CD4-positive, alpha-beta T cell (primary cell): ENCODE measurements at places on chromosomes 12 and 14. TPM values are rescaled to one million over a fixed set of nuclear protein-coding genes. Genes with fewer than 3 reads are reported as not detected.

Gene TM7SF3
- 9.5 TPM for total RNA-seq

Gene IFI27
- 1.7 TPM for total RNA-seq

Gene PELI2
- total RNA-seq, result 15.9 TPM

Gene SLCO1B1
- total RNA-seq, result not detected

GRCh38 chr14:74488786-74489397 is 4.2 kb downstream of the NPC2 start:
- no peak for DNase-seq

DNA sequence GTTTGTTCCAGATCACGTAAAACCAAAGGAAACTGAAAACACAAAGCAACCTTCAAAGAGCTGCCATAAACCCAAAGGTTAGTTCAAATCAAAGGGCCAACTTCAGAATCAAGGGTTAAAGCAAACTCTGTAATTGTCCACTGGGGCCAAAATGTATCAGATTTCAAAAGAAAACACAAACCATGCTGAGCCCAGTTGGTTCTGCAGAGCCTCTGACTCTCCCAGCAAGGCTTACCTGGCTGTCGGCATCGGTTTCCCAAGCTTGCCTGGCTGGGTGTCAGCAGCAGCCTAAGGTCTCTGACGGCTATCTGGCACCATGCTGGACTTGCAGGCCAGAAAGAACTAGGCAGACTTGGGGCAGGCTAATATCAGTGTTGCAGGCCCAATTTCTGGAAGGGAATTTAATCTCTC is 125.3 kb downstream of the DAD1 start:
- no peak for DNase-seq

DNA sequence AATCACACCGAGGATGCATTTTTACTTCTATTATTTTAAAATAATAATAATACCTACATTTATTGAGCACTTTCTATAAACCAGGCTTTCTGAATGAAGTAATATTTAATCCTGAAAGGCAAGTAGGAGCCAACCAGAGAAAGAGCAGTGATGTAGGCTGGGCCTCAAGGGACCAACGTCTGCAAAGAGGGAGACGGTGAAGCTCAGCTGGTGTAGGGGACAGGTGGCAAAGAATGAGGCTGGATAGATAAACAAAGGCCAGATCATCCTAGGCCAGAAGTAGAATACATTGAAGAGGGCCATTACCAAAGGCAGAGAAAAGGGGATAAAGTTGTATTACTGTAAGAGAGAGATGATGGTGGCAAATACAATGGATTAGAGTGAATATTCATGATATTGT is 810 bp upstream of the TMBIM4 start:
- DNase-seq, result no peak

DNA sequence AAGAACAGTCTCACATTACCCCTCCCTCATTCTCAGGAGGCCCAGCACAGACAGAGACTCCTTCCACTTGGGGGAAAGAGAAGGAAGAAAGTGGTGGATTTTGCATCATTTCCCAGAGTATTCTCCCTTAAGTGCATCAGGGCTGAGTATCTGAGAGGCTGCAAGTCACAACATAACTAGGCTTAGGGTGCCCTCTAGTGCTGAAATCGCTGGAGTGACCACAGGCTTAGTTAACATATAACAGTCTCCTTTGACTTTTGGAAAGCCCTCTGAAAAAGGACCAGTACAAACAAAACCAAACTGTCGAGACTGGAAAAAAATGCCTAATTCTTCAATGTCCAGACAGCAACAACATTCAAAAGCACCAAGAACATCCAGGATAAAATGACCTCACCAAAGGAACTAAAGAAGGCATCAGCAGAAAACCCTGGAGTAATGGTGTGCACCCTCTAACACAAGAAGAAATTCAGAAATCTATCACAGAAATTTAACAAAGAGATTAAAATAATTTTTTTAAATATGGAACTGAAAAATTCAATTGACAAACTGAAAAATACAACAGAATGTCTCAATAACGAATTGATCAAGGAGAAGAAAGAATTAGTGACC is 412.3 kb downstream of the RPS29 start:
- DNase-seq, result no peak

GRCh38 chr12:48151103-48151771 is 6.1 kb downstream of the ASB8 start:
- no peak for DNase-seq

DNA sequence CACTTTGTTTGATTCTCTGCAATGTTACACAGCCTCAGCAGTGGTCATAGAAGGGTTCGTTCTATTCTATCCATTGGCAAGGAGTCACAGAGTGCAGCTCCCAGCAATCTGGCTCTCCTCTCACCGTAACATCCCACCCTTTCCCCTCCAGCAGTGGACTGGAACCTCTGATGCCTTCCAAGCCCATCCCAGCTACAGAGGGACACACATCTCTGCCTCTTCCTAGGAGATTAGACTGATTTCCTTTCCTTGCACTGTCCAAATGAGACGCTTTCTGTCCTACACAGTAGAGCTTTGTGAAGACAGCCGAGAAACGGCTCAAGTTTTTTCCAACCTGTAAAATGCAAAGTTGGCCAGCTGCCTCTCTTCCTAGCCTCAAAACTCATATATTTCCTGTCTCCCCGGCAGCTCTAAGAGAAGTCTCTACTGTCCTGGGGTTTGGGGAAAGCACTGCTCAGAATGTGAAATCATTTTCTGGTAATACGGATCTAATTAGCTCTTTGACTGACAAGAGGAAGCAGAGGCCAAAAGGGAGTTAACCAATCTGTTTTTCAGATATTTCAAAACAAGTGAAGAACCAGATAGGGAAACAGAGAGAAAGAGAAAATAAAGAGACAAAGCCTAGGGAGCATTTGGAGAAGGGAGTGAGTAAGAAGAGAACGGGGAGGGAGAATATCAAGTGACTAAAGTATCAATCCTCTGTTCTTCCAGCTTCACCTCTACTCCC is 516 bp downstream of the NINJ2 start:
- DNase-seq, result no peak
